SHP77 (cell line): ENCODE measurements at places on chromosomes 13 and 19.
A peak's percentile ranks its signal among the peaks of the same experiment; 100 is the strongest.

DNA sequence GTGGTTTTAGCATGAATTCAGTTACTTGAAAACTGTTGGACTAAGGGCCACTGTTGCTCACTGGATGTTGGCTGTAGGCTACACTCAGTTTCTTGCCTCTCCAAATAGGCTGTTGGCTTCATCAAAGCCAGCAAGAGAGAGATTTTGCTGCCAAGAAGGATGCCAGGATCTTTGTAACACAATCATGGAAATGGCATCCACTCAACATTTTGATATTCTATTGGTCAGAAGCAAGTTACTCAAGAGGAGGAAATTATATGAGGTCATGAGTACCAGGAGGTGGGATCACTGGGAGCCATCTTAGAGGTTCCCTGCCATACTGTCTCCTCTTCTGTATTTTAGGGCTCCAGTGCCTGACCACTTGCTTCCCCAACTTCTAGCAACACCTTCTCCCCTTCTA is 30.6 kb downstream of the SYDE1 start:
- DNase-seq: no peak

DNA sequence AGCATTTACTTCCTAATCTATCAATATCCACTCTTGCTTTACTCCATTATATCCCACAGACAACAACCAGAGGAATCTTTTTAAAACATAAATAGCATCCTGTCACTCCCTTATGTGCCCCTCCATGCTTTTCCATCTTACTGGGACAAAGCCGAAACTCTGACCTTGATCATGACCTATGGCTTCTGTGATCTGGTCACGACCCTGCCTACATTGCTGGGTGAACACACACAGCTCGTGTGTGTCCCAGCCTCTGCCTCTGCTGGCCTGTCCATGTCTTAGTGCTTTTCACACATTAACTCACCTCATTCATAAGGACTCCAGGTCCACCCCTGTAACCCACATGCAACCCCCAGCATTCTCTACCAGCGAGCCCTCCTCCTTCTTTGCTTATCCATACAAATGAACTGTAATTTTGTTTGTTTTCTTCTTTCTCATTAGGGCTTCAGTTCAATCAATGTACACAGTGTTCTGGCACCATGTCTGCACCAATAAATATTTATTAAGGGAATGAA is 95.9 kb upstream of the RAP2A start:
- DNase-seq: no peak

GRCh38 chr19:1647501-1648458 is 4.6 kb downstream of the TCF3 start:
- no peak for DNase-seq

DNA sequence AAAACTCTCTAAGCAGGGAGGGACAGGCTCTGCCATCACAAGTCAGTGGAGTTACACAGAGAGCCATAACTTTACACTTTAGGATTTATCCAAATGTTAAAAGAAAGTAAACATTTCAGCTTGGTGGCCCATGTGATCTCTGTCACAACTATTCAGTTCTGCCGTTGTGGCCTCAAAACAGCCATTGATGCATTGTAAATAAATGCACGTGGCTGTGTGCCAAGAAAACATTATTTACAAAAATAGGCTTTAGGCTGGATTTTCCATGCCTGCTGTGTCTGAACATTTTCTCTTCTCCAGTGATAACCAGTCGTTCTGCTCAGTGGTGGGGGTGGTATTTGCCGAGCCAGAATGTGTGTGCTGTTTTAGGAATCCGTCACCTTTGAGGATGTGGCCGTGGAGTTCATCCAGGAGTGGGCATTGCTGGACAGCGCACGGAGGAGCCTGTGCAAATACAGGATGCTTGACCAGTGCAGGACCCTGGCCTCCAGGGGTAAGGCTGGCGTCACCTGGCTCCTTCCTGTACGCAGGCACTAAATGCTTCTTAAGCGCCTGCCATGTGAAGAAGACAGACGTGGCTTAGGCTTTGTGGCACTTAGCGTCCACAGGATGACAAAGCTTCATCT is 4.9 kb downstream of the ZNF333 start:
- no peak for DNase-seq

GRCh38 chr13:59865398-59865797 is 298.3 kb downstream of the DIAPH3 start:
- DNase-seq: no peak

- no peak for DNase-seq
Observed at GRCh38 chr13:35894636-35895035, 236.5 kb downstream of the DCLK1 start.

DNA sequence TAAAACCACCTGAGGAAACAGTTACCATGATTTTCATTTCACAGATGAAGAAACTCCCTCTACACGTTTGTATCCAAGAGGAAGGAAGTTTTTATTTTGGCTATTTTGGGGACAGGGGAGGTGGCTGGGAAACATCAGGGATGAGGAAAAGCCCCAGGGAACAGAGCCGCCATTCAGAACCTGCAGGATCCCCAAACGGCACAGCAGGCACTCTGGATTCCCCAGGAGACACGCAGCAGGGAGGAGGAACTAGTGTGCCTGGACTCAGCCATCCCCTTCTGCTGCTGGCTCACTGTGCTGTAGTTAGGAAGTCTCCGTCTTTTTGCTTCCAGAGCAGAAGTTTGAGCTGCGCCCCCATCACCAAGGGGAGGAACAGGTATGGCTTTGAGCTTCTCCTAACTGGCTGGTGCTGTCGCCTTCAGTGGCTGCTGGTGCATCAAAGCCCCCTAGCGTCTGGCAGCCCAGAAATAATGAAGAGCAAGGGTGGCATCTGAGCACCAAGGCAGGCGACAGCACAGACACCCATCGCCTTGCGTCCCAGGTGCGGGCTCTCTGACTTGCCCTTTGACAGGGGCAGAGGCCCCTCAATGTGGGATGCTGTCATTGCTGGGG is 4.2 kb downstream of the NAPA start:
- DNase-seq: no peak

GRCh38 chr13:78714717-78715116 is 55.8 kb upstream of the OBI1 start:
- no peak for DNase-seq

GRCh38 chr19:8214802-8215201 is 5.6 kb downstream of the CERS4 start:
- no peak for DNase-seq

DNA sequence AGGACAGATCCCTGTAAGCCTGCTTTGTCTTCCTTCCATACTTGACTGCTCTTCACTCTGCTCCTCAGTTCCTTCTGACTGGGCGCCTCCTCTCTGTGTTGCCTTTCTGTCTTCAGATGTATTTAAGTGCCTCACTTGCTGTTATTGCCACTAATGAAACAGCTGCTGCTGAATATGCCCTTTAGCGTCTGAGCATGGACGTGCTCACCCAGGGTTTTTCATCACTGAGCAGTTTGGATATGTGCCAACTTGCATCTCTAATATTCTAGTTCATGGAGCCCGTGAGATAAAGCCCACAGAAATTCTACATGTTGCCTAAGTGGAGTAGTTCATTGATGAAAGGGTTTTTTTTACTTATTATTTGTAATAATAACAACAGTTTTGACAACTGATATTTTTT is 198.2 kb downstream of the MYO16 start:
- DNase-seq: peak; percentile 17
